ENCODE measurements at places on chromosomes 11 and 22.

DNA sequence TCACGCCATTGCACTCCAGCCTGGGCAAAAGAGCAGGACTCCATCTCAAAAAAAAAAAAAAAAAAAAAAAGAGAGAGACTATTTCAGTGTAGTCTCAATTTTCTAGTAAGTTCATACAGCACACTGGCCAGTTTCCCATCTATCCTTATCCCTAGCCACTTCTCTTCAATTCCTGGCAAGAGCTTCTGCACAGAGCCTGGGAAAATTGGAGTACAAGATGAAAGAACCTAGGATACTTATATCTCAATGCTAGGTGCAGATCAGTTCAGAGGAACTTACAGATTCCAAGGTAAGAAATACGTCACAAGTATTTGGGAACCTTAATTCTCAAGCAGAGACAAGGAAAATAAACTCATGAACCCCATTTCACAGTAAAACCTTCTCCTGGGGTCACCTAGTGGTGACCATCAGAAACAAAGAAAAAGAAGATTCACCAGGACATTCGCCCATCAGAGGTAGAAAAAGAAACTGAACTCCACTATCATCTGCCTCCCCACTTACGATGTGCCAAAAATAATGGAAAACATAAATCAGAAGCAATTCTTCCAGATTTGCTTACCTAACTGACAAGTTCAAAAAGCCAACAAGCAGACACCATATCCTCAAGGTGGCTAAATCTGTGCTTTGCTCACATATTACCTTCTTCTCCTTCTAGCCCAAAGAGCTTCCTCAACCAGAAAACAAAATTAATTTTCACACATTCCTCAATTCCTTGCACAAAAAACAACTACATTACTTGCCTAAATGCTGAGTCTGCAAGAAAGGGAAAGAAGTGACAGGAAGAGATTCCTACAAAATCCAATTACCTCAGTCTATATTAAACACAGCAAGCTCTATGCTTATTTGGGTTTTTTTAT is 4.9 kb downstream of the DENND5A start:
- no peak for DNase-seq

GRCh38 chr22:49961601-49962011 is 1.0 kb downstream of the PIM3 start:
- DNase-seq = no peak

GRCh38 chr11:126390272-126390867 is 34.9 kb downstream of the ST3GAL4 start:
- DNase-seq = no peak

- DNase-seq = no peak
Measured at GRCh38 chr22:34416022-34416860, 496.0 kb upstream of the LARGE1 start.

Measured in HS-27A (cell line).